ENCODE measurements at places on chromosomes 12 and 14.

DNA sequence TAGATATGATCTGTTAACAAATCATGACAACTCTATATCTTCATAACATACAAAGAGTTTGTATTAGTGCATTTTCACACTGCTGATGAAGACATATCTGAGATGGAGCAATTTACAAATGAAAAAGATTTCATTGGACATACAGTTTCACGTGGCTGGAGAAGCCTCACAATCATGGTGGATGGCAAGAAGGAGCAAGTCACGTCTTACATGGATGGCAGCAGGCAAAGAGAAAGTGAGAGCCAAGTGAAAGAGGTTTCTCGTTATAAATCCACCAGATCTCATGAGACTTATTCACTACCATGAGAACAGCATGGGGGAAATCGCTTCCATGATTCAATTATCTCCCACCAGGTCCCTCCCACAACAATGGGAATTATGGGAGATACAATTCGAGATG, 157.6 kb downstream of the DUSP6 start:
- DNase-seq: no peak

DNA sequence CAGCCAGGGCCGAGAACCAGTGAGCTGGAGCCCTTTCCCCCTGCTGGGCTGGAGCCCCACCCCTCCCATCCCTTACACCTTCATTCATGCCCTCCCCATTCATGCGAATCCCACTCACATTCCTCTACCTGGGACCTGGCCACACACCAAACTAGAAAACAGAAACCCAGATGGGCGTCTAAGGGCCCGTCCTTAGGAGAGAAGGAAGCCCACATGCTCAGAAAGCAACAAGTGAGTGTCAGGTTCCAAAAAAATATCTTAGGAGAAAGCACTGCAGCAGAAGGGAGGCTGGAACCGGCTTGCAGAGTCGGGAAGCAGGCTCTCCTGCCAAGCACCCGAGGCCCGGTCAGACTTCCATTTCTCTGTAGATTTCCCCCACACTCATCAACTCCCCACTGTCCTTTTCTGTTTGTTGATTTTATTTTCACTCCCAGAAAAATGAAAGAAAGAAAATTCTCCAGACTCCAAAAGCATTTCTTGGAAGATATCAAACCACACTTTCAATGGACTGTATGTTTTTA, 13.6 kb downstream of the BCL11B start:
- DNase-seq: no peak

GRCh38 chr14:106564058-106564643, 1037.8 kb downstream of the TMEM121 start:
- DNase-seq: peak; percentile 50

DNA sequence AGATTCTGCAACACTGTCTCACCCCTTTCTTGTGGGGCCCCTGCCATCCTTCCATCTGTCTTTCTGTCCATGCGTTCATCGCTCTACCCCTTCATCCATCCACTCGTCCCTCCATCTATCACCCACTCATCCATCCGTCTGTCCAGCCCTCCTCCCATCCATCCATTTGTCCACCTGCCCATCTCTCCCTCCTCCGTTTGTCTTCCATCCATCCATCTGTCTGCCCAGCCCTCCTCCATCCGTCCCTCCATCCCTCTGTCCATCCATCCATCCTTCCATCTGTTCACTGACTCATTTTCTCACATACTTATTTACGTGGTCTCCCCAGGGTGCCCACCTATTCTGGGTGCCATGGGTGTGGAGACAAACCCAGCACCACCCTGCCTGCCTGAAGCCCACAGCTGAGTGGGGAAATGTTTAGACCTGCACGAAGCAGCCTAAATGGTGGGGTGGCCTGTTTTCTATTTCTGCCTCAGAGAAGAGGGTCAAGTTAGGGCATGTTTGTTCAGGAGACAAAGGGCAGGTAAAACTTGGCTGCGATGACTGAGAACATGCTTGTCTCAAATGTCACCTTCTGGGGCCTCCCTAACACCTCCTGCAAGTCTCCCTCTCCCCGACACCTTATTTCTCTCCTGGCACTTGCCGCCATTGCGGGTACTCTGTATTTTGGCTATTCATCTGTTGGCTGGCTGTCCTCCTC, 2.8 kb upstream of the SLC25A47 start:
- no peak for DNase-seq

DNA sequence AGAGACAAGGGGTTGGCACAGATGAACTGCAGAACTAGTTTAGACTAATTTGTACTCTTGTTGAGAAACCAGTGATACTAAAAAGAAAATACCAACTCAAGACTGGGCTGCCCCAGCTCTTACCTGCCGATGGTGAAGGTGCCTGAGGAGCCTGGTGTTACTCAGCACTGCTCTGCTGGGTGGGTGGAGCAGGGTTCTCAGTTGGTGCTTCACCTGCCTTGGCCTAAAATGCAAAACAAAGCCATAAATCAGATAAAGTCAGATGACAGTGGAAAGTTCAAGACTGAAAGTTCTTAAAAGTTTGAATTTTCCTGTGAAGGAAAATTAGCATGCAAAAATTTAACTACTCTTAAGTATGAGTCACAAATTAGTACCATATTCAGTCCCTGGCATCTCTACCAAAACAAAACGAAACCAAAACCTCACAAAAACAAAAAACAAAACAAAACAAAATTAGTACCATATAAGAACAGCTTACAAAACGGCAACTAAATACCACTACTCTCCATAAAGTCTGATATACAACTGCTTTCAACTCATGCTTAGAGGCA, 21.9 kb downstream of the YBX3 start:
- DNase-seq: no peak

DNA sequence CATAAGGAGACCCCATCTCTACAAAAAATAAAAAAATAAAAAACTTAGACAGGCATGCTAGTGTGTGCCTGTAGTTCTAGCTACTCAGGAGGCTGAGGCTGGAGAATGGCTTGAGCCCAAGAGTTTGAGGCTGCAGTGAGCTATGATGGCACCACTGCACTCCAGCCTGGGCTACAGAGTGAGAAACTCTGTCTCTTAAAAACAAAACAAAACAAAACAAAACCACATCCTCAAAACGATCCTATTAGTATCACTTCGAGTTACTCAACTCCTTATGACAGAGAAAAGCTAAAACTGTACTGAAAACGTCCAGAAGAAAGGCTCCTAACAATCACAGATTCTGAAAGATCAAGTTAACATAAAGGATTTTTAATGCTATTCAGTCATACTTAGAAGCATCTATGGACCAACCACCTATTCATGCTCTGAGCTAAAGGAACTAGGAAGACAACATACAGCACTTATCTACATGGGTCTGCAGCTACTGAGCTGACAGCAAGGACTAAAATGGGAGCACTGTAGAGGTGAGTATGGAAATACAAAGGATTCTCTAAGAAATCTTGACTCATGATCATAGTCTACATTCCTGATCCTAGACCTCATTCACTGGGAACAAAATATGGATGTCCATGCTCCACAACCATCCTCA, 75.3 kb upstream of the DUSP6 start:
- no peak for DNase-seq

GRCh38 chr14:73397810-73398209, 60.5 kb downstream of the NUMB start:
- DNase-seq: no peak

GRCh38 chr12:26938701-26939062, 412 bp downstream of the FGFR1OP2 start:
- peak; percentile 54 for DNase-seq

GRCh38 chr12:50928392-50928791, 24.0 kb upstream of the HIGD1C start:
- DNase-seq: no peak

GRCh38 chr12:2291182-2291832, 238.5 kb downstream of the CACNA1C start:
- peak; percentile 24 for DNase-seq

DNA sequence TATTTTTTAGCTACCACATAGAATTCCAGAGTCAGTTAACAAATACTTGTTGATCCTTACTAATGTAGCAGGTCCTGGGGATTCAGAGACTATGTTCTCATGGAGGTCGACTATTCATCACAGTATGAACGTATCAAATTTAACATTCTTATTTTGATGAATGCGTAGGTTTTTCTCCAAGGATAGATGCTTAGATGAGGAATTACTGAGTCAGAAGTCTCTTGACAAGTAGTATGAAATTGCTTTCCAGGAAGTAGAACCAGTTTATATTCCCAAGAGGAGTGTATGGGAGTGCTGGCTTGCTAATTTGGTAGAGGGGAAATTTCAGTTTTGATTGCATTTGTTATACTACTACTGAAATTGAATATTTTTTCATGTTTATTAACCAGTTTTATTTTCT, 42.8 kb upstream of the CRADD start:
- DNase-seq: no peak

- no peak for DNase-seq
These were observed 353 bp upstream of the MAPK1IP1L start for GRCh38 chr14:55051165-55051422.

GRCh38 chr12:24135158-24135850, 185.8 kb upstream of the SOX5 start:
- DNase-seq: no peak
